Right renal pelvis (tissue), 4 donors: ENCODE measurements at places on chromosomes 13 and 19. TPM values are rescaled to one million over a fixed set of nuclear protein-coding genes. Genes with fewer than 3 reads are reported as not detected.

PROZ gene
- polyA plus RNA-seq, result 1.6 TPM

EBPL gene
- polyA plus RNA-seq, result 52.7 TPM

ERICH4 gene
- polyA plus RNA-seq, result 5.6 TPM

BEST2 gene
- polyA plus RNA-seq, result 0.12 TPM

EID2B gene
- 4.8 TPM for polyA plus RNA-seq

CA11 gene
- 20.5 TPM for polyA plus RNA-seq

IGFL1 gene
- polyA plus RNA-seq, result 0.10 TPM

ZFP14 gene
- polyA plus RNA-seq, result 13.3 TPM

ZNF426 gene
- 24.2 TPM for polyA plus RNA-seq

GPR183 gene
- 3.3 TPM for polyA plus RNA-seq

ZNF540 gene
- polyA plus RNA-seq, result 6.0 TPM

CEBPA gene
- 3.1 TPM for polyA plus RNA-seq

RAB3D gene
- polyA plus RNA-seq, result 17.6 TPM

FGF14 gene
- 0.47 TPM for polyA plus RNA-seq

PSG6 gene
- polyA plus RNA-seq, result not detected

FRY gene
- polyA plus RNA-seq, result 61.3 TPM

ZNF708 gene
- polyA plus RNA-seq, result 20.2 TPM

PLVAP gene
- 215 TPM for polyA plus RNA-seq

SKA3 gene
- 13.8 TPM for polyA plus RNA-seq

ZNF714 gene
- 16.4 TPM for polyA plus RNA-seq

ZNF699 gene
- 6.4 TPM for polyA plus RNA-seq

KLF5 gene
- polyA plus RNA-seq, result 30.6 TPM

AP1M1 gene
- polyA plus RNA-seq, result 68.6 TPM

SIAH3 gene
- 0.86 TPM for polyA plus RNA-seq

MRPS12 gene
- 19.8 TPM for polyA plus RNA-seq

COQ8B gene
- 32.4 TPM for polyA plus RNA-seq

ZNF136 gene
- 22.8 TPM for polyA plus RNA-seq

PSG11 gene
- 0.08 TPM for polyA plus RNA-seq

WDR87 gene
- polyA plus RNA-seq, result 0.01 TPM

MTMR6 gene
- 23.2 TPM for polyA plus RNA-seq

THSD8 gene
- 8.1 TPM for polyA plus RNA-seq

FPR1 gene
- 1.0 TPM for polyA plus RNA-seq

ZNF728 gene
- polyA plus RNA-seq, result 1.0 TPM
